ENCODE measurements at places on chromosomes 13 and 19.
A peak's percentile ranks its signal among the peaks of the same experiment; 100 is the strongest.

DNA sequence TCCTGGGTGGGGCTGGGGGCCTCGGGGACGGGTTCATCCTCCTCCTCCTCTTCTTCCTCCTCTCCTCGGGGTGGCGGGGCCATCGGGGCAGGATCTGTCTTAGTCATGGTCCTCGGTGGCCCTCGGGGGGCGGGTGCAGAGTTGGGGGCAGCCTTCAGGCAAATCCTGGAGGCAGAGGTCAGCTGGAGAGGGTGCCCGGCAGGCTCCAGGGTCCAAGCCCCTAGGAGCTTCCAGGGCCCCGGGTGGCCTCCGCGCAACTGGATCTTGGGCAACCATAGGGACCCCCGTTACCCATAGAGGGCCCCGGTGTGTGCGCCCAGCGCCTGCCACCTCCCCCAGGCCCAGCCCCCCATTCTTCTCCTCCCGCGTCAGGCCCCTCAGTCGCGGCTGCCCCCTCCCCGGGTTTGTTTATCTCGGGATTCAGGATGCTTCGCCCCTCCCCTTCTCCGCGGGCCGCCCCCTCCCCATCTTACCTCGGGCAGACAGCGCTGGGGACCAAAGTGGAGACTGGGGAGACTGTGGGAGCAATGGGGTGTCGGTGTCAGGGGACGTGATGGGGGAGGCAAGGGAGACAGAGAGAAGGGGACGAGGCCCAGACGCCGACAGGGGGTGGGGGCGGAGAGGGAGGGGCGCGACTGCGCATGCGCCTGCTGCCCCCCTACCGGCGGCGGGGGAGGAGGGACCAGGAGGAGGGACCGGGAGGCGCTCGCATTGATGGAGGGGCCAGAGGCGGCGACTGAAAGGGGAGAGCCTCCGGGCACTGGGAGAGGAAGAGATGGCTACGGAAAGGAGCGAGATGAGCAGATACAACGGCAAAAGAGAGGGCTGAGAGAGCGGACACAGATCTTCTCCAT, at the start of gene CLIP3:
CLIP3 (minus strand) TSS at position 623 of the 854 bp plus-strand sequence; CDS start at position 107, 516 bp downstream.
- peak; percentile 42 for DNase-seq

GRCh38 chr19:49362929-49363267, 682 bp upstream of the TEAD2 start:
- DNase-seq, result no peak

DNA sequence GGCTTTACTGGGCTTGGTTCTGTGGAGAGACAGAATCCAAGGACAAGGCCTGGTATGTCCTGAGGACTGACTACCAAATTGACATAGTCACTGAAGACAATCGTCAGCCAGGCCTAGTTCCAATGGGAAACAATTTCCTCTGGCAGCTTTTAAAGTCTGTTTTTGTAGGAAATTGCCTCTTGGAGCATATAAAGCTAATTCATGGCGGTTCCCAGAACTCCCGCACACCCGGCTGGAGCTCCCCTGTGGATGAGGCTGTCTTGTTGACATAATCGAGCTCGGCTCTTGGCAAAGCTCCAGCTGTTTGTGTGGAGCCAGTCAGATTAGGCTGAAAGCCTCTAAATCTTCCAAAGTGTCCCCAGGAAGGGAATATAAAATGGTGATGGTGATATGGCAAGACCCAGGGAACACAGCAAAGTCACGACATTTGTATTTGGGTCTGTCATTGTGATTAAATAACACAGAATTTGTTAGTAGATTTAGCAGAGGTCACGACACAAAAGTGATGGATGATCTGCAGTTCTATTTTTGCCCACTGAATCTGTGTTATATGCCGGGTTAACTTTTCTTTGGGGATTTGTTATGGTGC, 395.0 kb downstream of the PCDH9 start:
- DNase-seq, result peak; percentile 80

DNA sequence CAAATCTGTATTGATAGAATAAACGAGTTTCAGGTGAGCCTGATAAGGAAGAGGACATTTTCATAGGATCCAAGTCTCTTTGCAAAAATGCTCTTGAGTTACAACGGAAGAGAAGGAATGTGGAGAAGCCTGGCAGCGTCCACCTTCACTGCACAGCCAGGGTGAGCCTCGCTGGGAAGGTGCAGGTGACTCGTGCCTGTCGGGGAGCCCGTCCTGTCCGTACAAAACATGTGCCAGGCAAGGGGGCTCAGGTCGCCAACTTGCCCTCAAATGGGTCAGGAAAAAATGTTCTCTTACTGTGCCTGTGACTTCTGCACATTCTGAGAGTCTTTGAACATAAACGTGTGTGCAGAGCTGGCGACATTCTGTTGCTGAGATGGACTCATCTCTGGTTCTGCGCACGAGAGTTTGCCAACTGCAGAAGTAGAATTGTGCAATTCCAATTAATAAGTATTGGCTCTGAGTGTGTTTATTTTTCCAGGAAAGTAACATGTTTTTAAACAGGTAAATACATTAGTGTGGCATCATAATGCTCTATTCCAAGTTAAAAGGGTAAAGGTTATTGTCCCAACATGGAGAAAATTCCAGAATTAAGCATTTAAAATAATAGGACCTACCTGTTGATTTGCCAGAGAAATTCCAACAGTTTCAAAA, 28.6 kb downstream of the NAXD start:
- no peak for DNase-seq

GRCh38 chr19:37243206-37243632, 25.2 kb downstream of the ZNF383 start:
- DNase-seq, result no peak

DNA sequence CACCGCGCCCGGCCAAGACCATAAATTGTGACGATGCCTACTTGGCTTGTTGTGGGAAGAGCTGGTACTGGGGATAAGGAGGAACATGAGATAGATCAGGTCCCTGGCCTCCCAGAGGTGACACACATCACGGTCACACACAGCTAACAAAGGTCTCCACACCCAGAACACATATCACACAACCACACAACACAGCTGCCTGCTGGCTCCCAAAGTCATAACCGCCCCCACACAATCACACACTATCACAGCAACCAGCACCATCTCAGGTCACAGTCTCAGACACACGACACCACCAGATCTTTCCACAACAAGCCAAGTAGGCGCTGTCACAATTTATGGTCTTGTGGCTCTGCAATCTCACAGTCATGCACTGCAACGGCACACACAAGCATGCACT, 5.7 kb downstream of the COL5A3 start:
- no peak for DNase-seq

GRCh38 chr19:11064831-11065303, 24.4 kb upstream of the LDLR start:
- no peak for DNase-seq

GRCh38 chr19:47790398-47790814, 11.9 kb downstream of the SELENOW start:
- DNase-seq, result peak; percentile 23

GRCh38 chr13:54658771-54659170, 1630.2 kb downstream of the OLFM4 start:
- no peak for DNase-seq

DNA sequence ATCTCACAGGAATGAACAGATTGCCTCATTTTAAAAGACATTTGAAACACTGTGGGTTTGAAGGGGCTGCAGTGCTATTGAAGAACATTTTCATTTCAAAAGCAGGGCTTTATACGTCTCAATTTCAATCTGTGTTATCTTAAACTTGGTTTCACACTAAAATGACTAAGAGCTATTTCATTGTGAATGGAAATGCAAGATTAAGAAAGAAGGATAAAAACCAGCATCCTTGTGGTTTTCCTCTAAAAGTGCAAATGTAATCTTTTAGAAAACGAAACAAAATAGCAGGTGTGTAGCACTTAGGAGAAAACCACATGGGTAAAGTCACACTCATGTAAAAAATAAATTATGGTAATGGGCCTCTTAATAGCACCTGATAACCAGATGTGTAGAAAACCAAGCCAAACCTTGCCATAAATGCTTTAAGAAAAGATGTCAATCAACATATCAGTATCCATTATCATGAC, 397.7 kb downstream of the GPC6 start:
- DNase-seq, result no peak

DNA sequence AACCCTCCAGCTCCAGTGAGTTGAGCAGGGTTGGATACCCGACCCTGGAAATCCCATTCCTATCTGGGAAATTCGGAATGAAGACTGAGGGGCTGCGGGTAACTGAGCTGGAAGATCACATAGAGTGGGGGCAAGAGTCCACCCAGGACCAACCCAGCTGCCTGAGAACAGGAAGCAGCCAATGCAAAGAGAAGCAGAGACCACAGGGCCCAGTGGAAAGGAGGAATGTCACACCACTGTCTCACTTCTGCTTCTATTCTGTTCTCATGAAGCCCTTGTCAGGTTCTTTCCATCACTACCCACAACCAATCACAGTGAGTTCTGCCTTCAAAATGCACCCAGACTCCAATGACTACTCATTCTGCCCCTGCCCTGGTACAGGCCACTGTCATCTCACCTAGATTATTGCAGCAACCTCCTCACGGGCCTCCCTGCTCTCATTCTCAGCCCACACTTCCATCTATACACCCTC, 15.3 kb downstream of the DYRK1B start:
- DNase-seq, result no peak
